IPS DF 6.9 (cell line): ENCODE measurements at places on chromosomes 5 and 9.

DNA sequence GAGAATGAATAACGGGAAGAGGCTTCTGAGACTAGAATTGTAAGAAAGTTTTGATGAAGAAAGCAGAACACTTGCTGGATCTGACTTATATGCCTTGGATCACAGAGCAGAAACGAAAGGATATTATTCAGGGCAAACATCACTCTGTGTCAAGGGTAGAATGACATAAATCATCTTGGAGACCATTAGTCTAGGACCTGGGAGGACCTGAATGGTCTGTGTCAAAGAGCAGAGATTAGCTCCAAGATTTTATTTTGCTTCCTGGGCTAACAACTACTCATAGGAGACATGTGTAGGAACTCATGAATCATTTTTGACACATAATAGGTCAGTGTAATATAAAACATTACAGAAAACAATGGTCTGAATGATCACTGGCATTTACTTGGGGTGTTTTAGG, 417.9 kb downstream of the SLCO4C1 start:
- H3K4me3 ChIP-seq = no peak overlapping the region
- no peak overlapping the region for H3K27ac ChIP-seq
- H3K36me3 ChIP-seq = no peaks in the 10 kb centered on the region
- DNase-seq = no peak

- no peak overlapping the region for H3K27ac ChIP-seq
- H3K36me3 ChIP-seq = no peaks in the 10 kb centered on the region
- DNase-seq = no peak
- no peak overlapping the region for H3K4me3 ChIP-seq
Measured at GRCh38 chr5:141995656-141996055, 17.2 kb downstream of the GNPDA1 start.

- no peak for DNase-seq
- no peaks in the 10 kb centered on the region; the same call in 1 of the 2 replicates for H3K4me1 ChIP-seq
- no peaks in the 10 kb centered on the region for H3K36me3 ChIP-seq
- H3K27me3 ChIP-seq = no peaks in the 10 kb centered on the region
Measured at GRCh38 chr9:27861887-27862286, 288.6 kb upstream of the C9orf72 start.

DNA sequence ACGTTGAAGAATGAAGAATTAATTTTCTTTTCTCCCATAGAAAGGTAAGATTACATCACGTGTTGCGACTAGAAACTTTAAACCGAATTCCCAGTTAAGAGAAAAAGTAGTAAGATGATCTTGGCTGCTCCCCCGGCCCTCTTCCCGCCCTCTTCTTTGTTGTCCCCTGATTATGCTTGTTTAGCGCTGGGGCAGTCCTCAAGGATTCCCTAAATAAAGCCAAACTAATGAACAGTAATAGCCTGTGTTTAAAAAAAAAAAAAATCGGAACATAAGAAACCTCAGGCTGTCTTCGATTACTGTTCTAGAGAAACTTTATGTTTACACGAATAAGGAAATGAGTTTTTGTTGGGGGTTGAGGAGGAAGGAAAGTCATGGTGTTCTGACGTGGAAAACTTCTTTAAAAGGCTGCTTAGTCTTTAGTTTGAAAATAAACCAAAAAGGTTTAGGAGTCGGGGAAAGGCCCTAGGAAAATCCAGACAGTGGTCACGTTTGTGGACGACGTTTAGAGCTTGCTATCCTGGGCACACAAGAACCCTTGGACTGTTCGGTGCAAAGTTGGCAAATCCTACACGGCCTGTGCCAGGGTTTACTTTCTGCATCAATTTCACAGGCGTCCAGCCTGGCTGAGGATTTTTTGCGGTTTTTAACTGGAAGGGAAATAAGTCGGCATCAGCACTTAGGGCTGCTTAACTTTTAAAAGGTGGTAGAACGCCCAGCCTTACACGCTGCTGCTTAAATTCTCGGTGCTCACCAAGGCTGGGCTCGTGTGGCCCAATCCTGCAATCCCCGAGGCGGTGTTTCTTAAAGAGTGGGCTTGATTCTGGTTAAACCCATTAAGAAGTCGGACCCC, 1.1 kb upstream of the MAT2B start:
- H3K27me3 ChIP-seq = no peaks in the 10 kb centered on the region
- DNase-seq = no peak

- H3K4me1 ChIP-seq = no peaks in the 10 kb centered on the region
- H3K4me3 ChIP-seq = no peak overlapping the region
- DNase-seq = no peak
- no peak overlapping the region for H3K27ac ChIP-seq
Measured at GRCh38 chr9:28598408-28598807, 1025.1 kb upstream of the C9orf72 start.

DNA sequence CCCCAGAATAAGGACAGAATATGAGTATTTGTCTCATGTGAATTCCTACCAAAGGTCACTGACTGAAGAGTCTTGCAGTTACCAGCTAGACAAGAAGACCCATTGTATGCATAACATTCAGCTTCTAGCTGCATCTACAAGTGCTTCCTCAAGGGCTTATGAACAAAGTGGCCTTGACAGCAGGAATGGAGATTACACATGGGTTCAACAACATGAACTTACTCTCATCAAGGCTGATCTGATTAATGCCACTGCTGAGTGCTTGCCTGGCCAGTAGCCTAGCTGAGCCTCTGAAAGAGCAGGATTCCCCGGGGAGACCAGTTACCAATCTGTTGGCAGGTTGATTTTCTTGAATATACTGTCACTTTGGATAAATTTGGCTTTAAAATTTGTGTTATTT, 76.7 kb upstream of the CHD1 start:
- no peaks in the 10 kb centered on the region for H3K27me3 ChIP-seq
- no peak overlapping the region for H3K27ac ChIP-seq
- H3K36me3 ChIP-seq = no peaks in the 10 kb centered on the region
- no peaks in the 10 kb centered on the region for H3K4me1 ChIP-seq
- H3K4me3 ChIP-seq = no peak overlapping the region

DNA sequence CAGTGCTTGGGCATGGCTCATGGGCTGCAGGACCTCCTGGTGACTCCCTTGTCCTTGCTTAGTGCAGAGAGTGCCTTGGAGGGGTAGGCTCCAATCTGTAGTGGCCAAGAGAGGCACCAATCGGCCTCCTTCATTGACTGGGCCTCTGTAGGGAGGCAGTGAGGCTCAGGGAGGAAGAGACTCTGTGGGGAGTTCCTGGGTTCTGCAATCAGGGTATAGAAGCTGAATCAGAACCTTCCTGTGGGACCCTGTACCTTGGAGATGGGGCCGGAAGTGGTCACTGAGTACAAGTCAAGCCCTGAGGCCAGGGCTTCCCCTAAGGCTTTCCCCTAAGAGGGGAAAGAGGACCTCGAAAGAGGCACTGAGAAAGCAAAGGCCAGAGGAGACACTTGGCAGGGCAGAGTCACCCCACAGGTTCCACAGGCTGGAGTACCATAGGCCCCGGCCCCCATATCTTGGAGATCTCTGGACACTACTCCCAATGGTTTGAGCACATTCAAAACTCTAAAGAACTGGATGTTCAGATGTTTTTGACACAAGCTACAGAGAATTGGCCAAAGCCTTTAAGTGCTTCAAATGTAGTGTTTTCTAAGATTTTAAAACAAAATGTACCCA, 190.5 kb downstream of the HSPA4 start:
- no peaks in the 10 kb centered on the region for H3K4me1 ChIP-seq
- no peaks in the 10 kb centered on the region for H3K36me3 ChIP-seq
- H3K4me3 ChIP-seq = no peak overlapping the region
- DNase-seq = no peak
- H3K27ac ChIP-seq = no peak overlapping the region

GRCh38 chr5:87411973-87412629, 629 bp downstream of the CCNH start:
- H3K27ac ChIP-seq = no peak overlapping the region
- H3K4me3 ChIP-seq = peak overlapping the region; percentile 68

DNA sequence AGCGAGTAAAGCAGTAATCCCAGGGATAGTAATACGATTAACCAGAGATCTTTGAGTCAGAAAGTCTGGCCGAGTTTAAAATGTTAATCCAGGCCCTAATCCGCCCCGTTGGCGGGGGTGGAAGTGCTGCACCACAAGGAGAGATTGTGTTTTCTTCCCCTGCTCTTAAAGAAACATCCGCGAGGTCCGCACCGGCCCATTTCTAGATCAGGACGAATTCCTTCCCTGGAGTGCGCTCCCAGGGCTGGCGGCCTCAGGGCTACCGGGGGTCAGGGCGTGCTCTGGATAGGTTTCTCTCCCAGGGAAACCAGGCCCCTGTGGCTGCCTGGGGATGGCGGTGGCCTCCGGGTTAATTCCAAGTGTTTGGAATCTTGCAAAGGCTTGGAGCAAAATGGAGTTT, 9.3 kb upstream of the NEUROG1 start:
- no peak overlapping the region for H3K27ac ChIP-seq
- peaks cover 95% of the 10 kb centered on the region for H3K27me3 ChIP-seq
- no peak overlapping the region for H3K4me3 ChIP-seq
- peaks cover 1% of the 10 kb centered on the region; the same call in 1 of the 2 replicates for H3K4me1 ChIP-seq
- H3K36me3 ChIP-seq = no peaks in the 10 kb centered on the region
- DNase-seq = no peak

- no peak overlapping the region for H3K4me3 ChIP-seq
- no peak for DNase-seq
- H3K27ac ChIP-seq = no peak overlapping the region
- H3K27me3 ChIP-seq = no peaks in the 10 kb centered on the region
- no peaks in the 10 kb centered on the region for H3K36me3 ChIP-seq
Measured at GRCh38 chr9:99561509-99561917, 260.2 kb upstream of the NR4A3 start.

DNA sequence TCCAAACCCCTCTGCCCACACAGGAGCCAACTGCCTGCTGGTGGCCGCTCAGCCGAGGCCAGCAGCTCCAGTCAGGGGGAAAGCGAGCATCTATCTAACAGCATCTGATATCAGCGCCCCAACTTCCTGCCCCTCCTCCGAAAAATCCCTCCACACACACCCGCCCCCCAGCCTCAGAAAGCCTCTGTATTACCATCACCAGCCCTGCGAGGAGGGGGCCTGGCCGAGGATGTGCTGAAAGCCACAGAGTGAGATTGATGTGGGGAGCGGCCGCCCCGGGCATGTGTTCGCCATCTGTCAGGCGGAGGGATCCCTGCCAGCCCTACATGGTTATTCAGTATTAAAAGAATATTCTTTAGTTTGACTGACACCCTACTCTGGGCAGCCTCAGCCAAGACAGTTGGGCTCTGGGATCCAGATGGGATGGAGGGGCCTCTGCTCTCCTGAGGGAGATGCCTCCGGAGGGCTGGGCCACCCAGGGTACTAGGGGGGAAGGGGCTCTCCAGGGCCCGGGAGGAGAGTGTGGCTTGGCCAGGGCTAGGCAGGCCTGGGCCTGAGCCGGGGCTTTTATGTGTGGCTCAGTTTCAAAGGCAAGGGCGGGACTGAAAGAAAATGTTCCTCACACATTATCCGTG, 98.0 kb downstream of the HSD17B3 start:
- no peaks in the 10 kb centered on the region for H3K36me3 ChIP-seq
- H3K4me1 ChIP-seq = no peaks in the 10 kb centered on the region
- no peak for DNase-seq
- no peak overlapping the region for H3K27ac ChIP-seq

DNA sequence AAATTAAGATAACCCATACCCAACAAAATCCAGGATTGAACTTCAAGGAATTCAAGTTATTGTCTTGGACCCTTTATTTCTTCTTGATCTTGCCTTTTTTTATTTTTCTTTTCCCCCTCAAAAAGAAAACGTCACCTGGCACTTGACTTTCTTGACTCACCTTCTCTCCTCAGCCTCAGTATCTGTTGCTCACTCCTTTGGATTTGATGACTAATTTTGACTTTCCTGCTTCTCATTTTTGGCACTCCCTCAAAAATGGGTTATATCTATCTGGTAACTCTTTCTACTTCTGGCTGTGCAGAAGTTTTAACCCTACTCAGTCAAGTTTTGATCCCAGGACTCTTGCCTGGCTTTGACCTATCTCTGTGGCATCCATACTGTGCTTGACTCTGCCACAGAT, 66.6 kb upstream of the SPATA31D4 start:
- no peaks in the 10 kb centered on the region for H3K36me3 ChIP-seq
- no peak overlapping the region for H3K4me3 ChIP-seq
- H3K27me3 ChIP-seq = no peaks in the 10 kb centered on the region
- H3K4me1 ChIP-seq = no peaks in the 10 kb centered on the region

- no peak overlapping the region for H3K4me3 ChIP-seq
- no peaks in the 10 kb centered on the region; the same call in 1 of the 2 replicates for H3K27me3 ChIP-seq
- no peaks in the 10 kb centered on the region for H3K4me1 ChIP-seq
- no peak overlapping the region for H3K27ac ChIP-seq
- no peak for DNase-seq
Measured at GRCh38 chr5:151459680-151460324, 12.4 kb downstream of the SLC36A1 start.

- no peak overlapping the region for H3K27ac ChIP-seq
- no peaks in the 10 kb centered on the region for H3K36me3 ChIP-seq
- DNase-seq = no peak
- H3K4me3 ChIP-seq = no peak overlapping the region
- H3K27me3 ChIP-seq = no peaks in the 10 kb centered on the region
- H3K4me1 ChIP-seq = peaks cover 2% of the 10 kb centered on the region; the same call in 1 of the 2 replicates
Measured at GRCh38 chr5:148455185-148455584, 71.4 kb downstream of the FBXO38 start.

DNA sequence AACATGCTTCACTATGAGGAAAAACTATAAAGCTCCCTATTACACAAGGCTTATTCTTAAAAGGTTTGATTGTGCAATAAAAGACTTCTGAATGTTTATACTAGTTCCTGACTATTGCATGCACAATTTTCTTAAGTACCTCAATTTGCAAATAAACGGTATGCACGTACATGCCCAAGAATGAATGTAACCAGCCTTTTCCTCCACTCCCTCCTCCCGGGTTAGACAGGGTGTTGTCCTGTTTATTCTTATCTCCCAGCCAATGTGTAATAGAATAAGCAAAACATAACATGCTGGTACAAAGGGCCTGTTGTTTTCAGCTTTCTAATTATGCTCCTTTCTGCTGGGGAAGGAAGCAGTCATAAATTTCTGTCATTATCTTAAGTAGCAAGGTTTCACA, 79.1 kb downstream of the AOPEP start:
- no peak overlapping the region for H3K4me3 ChIP-seq
- DNase-seq = no peak
- no peaks in the 10 kb centered on the region for H3K27me3 ChIP-seq
- H3K4me1 ChIP-seq = no peaks in the 10 kb centered on the region
- H3K27ac ChIP-seq = no peak overlapping the region

GRCh38 chr9:82799286-82799685, 263.7 kb downstream of the RASEF start:
- no peaks in the 10 kb centered on the region for H3K36me3 ChIP-seq
- no peak overlapping the region for H3K27ac ChIP-seq
- no peak overlapping the region for H3K4me3 ChIP-seq

DNA sequence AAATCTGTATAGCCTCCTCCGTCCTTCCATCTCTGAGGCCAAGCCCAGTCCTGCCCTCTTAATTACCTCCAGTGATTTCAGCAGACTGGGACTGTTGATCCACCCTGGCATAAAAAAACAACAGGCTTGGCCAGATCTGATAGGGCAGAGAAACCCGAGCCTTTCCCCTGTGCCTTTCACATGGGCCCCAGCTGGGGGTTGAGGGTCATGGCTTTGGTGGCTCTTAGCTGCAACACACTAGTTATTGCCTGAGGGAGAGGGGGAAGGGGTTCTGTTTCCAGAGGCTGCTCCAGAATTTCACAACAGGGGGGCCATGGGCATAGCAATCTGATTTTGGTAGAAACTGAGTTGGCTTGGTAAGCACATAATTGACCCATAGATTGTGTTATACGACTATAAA, 21.2 kb upstream of the PANK3 start:
- no peak overlapping the region for H3K4me3 ChIP-seq
- DNase-seq = no peak
- H3K4me1 ChIP-seq = no peaks in the 10 kb centered on the region
- H3K27me3 ChIP-seq = no peaks in the 10 kb centered on the region

- no peaks in the 10 kb centered on the region for H3K4me1 ChIP-seq
- no peaks in the 10 kb centered on the region for H3K27me3 ChIP-seq
- H3K4me3 ChIP-seq = no peak overlapping the region
- H3K36me3 ChIP-seq = no peaks in the 10 kb centered on the region
- no peak overlapping the region for H3K27ac ChIP-seq
Measured at GRCh38 chr5:151751091-151751490, 7.3 kb downstream of the ATOX1 start.
